ENCODE measurements at places on chromosomes 2 and 18. TPM values are rescaled to one million over a fixed set of nuclear protein-coding genes. Genes with fewer than 3 reads are reported as not detected.

LINC00305 gene
- total RNA-seq, result not detected

ADRA2B gene
- 0.06 TPM for total RNA-seq

SNTG2 gene
- total RNA-seq, result not detected

CYS1 gene
- total RNA-seq, result 0.17 TPM

ALLC gene
- not detected for total RNA-seq

ARL4C gene
- 300 TPM for total RNA-seq

PPP1R1C gene
- not detected for total RNA-seq

CRYGD gene
- total RNA-seq, result not detected

C2orf69 gene
- 18.0 TPM for total RNA-seq

ATP9B gene
- total RNA-seq, result 30.5 TPM

TCF23 gene
- total RNA-seq, result not detected

CABYR gene
- 1.3 TPM for total RNA-seq

ITSN2 gene
- 76.6 TPM for total RNA-seq

PFN4 gene
- not detected for total RNA-seq

BUB1 gene
- 118 TPM for total RNA-seq

SRD5A2 gene
- not detected for total RNA-seq

RIOK3 gene
- 55.4 TPM for total RNA-seq

TTC31 gene
- total RNA-seq, result 46.3 TPM

LYPD6B gene
- not detected for total RNA-seq

EML6 gene
- 0.96 TPM for total RNA-seq

ACTG2 gene
- not detected for total RNA-seq

AMER3 gene
- total RNA-seq, result not detected

EN1 gene
- not detected for total RNA-seq

DLGAP1 gene
- not detected for total RNA-seq

FOXI3 gene
- total RNA-seq, result not detected

RBM44 gene
- 1.3 TPM for total RNA-seq

CNRIP1 gene
- total RNA-seq, result not detected

ATIC gene
- total RNA-seq, result 179 TPM

APLF gene
- total RNA-seq, result 2.7 TPM

PRSS56 gene
- not detected for total RNA-seq

RPS27A gene
- 945 TPM for total RNA-seq

LOXHD1 gene
- 0.25 TPM for total RNA-seq

GKN2 gene
- not detected for total RNA-seq

PLEK gene
- 0.40 TPM for total RNA-seq

PSD4 gene
- total RNA-seq, result 329 TPM

TTC39C gene
- 93.5 TPM for total RNA-seq

ATOH8 gene
- total RNA-seq, result 0.10 TPM

NOSTRIN gene
- total RNA-seq, result not detected

PJVK gene
- total RNA-seq, result 2.2 TPM

REG3A gene
- not detected for total RNA-seq

CCL20 gene
- 0.37 TPM for total RNA-seq

CCNYL1 gene
- 6.9 TPM for total RNA-seq

CCT7 gene
- total RNA-seq, result 281 TPM

FSHR gene
- total RNA-seq, result not detected

GRHL1 gene
- 0.27 TPM for total RNA-seq

RTN4 gene
- total RNA-seq, result 77.1 TPM

WNT6 gene
- total RNA-seq, result not detected

CRYGC gene
- not detected for total RNA-seq

RNF152 gene
- total RNA-seq, result 0.50 TPM

COBLL1 gene
- total RNA-seq, result not detected

CDKL4 gene
- 0.50 TPM for total RNA-seq

PDE11A gene
- total RNA-seq, result not detected

GPR148 gene
- total RNA-seq, result not detected

DSG4 gene
- total RNA-seq, result not detected

GCG gene
- not detected for total RNA-seq

All from activated CD4-positive, alpha-beta T cell treated with anti-CD3 and anti-CD28 coated beads, Interleukin-2, amount 10 ng/mL, durations not matched to agents 7 days and 5 days (primary cell).